NCI-H1092 (cell line): ENCODE measurements at places on chromosomes 5 and 9.

DNA sequence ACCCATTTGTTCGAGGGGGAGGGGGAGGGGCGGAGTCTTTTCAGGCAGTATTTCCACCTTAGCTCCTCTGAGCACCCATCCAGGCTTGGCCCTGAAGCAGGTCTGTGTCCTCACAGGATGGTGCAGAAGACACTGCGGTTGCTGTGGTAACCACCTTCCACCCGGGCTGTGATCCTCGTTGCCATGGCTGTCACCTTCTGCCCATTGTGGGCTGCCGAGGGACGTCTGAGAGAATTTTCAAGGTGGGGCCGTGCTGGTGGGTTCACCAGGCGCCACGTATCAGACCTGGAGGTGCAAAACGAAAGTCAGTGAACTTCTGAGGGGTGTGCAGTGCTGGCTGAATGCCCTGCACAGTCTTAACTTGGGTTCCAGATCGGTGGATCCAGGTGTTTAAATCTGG, 26.7 kb downstream of the POLR1E start:
- DNase-seq: no peak

GRCh38 chr5:115450741-115451140, 93.8 kb downstream of the FEM1C start:
- no peak for DNase-seq

GRCh38 chr9:94081435-94081834, 2.8 kb upstream of the PTPDC1 start:
- DNase-seq: no peak

GRCh38 chr9:124050955-124051354, 39.4 kb downstream of the LHX2 start:
- no peak for DNase-seq

DNA sequence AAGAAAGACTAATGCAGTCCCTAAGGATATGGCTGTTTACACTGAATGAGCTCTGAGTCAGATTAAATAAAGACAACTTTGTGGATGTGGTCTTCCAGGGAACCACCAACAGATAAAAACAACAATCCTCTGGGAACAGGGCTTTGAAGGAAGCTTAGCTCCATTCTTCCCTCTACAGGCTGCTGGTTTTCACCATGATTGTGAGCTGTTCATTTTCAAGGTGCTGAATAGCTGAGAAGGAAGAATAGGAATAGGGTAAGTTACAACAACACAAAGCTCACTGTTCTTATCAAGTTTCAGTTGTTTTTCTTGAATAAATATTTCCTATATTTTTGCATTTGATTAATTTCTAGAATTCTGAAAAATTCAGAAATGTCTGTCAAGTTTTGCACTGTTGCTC, 25.9 kb upstream of the PTAR1 start:
- DNase-seq: no peak

GRCh38 chr9:108205276-108205675, 650.5 kb downstream of the ACTL7B start:
- DNase-seq: no peak

- DNase-seq: no peak
Measured at GRCh38 chr9:71213633-71214032, 92.2 kb upstream of the TRPM3 start.
